ENCODE measurements at places on chromosomes 2 and 18.

DNA sequence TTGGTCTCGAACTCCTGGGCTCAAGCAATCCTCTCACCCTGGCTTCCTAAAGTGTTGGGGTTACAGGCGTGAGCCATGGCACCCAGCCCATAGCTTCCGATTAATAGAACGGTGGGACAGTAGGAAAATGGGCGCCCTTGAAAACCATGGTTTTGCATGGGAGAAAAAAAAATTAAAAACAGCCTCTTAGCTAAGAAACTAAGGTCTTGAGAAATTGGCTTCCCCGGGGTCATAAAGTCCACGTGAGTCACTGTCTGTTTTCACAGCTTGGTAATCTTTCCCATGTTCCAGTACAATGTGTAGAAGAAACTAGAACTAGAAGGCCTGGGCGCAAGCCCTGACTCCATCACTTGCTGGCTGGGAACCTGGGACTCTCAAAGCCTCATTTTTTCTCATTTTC, 20.7 kb downstream of the B3GNT2 start:
- DNase-seq, result no peak

GRCh38 chr18:13211534-13211933, 7.0 kb upstream of the LDLRAD4 start:
- DNase-seq, result no peak

DNA sequence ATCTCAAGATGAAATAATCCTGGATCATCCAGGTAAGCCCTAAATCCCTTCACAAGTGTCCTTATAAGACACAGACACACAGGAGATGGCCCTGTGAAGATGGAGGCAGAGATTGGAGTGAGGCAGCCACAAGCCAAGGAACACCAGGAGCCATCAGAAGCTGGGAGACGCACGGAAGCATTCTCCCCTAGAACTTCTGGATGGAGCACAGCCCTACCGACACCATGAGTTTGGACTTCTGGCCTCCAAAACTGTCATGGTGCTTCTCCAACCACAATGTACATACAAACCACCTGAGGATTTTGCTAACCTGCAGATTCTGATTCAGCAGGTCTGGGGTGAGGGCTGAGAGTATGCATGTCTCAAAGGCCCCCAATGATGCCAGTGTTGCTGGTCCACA, 42.5 kb downstream of the ADD2 start:
- DNase-seq, result no peak

DNA sequence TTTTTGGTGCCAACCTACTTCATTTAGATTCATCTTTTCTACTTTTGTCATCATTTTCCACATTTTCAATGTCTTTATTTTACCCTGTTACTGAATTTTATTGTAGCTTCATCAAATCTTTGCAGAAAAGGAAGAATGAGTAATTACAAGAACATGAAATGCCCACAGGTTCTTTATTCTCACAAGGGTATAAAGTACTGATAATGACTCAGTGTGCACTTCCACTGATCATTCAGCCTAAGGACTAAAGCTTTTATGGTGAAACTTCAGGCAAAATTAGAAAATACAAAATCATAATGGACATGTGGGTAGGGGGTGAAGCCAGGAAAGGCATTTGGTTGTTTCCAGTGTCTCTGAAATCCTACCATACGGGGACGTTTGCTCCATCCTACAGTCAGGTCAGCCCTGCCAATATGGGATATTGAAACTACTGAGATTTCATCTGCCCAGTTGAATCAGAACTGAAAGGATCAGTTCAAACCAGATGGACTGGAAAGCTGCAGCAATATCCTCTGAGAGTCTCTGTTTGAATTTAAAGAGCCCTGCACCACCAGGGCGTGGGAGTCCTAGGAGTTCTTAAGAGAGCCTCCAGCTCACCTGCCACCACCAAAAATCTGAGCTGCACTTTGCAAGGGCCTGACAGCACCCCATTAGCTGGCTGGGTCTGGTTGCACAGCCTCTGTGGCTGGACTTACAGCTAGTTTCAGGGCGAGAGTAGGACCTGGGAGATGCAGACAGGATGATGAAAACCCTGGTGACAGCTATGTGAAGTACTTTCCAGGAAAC, 390.4 kb downstream of the CMPK2 start:
- no peak for DNase-seq

GRCh38 chr2:233455491-233455890, 101.2 kb downstream of the DGKD start:
- DNase-seq, result no peak

DNA sequence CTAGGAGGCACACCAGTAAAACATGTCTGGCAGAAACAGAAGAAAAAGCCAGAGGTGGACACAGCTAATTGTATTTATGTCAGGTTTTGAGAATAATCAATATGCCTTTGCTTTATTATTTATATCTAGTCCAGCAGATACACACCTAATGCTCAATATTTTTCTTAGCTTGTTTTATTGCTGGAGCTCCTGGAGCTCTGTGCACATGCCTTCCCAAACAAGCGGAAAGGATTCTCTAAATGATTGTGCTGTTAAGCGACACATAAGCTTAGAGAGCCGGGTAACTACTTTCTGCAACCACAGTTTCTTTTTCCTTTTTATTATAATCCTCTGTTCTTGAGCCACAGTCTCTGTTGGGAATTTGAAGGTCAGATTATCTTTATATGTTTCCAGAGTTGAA, 177.3 kb upstream of the ST6GAL2 start:
- DNase-seq, result no peak

DNA sequence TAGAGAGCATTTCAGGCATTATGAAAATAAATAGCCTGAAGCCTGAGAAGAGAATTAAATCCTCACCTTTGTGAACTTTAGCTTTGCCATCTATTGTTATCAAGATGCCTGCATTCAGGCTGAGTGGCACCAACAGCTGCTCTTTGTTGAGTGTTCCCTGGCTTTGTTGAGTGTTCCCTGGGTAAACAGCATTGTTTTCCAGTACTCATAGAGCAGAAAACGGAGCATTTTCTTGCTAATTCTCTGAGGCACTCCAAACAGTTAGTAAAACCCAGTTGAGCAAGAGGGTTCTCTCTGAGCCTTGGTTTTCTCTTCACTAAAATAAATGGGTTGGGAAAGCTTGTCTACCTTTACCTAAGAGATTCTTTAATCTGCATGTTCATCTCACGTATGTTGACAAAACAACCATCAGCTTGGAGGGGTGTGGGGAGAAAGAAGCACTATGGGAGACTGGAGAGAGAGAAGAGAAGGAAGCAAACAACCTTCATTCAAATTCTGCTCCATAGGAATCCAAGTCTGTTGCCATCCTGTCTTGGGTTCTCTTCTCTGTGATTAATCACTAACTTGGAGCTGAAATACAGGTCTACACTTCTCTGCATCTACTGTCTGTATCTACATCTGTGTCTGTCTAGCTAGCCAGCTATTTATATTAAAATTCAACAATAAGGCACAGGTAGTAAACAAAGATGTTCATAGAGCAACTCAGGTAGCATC, 567.0 kb upstream of the SOX11 start:
- DNase-seq, result no peak
